ENCODE measurements at places on chromosomes 5 and 9. TPM values are rescaled to one million over a fixed set of nuclear protein-coding genes. Genes with fewer than 3 reads are reported as not detected.

DNA sequence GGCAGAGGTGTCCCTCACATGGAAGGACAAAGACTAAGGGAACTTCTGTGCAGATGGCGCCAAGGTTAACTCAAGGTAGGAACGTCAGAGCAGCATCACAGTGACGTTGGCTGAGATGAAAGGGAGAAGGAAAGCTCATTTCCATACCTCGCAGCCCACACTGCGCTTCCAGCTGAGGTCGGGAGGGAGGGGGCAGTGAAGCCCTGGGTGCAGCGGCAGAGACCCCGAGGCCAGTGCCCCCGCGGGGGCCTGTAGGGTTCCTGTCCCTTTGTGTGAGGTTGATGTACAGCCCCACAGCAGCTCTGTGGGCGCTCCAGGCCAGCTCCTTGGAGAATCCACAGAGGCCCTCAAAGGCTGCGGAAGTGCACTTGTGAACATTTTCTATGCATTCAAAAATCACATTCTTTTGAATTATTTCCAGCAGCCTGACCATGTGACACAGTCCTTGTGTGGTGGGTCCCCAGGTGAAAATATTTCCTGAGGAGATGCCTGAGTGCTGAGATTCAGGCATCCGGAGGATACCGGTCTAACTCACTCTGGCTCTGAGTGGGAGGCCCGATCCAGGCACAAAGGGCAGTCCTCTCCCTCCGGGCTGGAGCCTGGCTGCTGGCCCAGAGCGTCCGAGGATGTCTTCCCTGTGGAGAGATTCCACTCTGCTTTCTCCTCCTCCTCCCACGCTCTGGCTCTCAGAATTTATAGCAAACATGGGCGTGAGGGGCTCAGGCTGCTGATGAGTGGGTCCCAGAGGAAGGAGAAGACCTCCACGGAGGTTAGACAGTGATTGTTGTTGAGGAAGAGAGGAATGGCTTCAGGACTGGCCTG, 150.7 kb downstream of the ICE1 start:
- peak; percentile 49 for DNase-seq

DNA sequence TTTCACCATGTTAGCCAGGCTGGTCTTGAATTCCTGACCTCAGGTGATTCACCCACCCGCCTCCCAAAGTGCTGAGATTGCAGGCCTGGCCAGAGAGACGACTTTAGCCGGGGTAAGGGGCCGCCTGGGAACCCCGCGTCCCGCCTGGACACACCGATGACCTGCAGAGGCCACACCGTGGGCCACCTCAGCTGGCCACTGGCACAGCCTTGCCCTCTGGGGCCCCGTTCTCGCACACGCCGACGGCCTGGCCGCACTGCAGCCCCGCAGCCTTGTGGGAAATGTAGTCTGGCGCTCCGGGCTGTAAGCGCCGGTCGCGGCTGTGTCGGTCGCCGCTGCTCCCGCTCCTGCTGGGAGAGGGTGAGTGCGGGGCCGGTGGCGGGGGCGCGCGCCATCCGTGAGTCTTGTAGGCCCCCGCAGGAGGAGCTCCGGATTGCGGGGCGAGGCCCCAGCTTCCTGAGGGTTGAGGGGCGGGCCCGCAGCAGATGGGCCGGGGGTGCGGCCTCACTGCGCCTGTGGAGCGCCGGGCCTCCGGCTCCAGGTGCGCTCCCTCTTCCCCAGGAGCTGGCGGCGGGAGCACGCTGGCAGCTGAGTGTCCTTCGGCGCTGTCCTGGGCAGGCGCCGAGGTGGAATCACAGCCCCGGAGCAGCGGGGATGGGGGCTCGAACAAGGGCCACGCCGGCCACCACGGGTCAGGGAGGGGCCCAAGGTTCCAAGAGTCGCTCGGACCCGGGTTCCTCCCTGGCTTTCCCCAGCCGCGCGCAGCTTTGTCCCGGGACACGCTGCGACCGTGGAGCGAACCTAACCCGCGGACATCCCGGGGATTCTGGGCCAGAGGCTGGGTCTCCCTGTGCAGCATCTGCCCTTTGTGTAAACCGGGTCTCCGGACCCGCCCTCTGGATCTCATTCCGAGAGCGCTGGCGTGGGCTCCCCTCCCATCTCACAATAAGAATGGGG, at the start of gene ZFP2:
ZFP2 (plus strand) TSS at position 299 of the 957 bp plus-strand sequence. CDS start 35,401 bp downstream, outside the sequence.
- DNase-seq, result peak; percentile 83

GRCh38 chr5:20692913-20693312, 704.9 kb upstream of the CDH18 start:
- DNase-seq, result no peak

DNA sequence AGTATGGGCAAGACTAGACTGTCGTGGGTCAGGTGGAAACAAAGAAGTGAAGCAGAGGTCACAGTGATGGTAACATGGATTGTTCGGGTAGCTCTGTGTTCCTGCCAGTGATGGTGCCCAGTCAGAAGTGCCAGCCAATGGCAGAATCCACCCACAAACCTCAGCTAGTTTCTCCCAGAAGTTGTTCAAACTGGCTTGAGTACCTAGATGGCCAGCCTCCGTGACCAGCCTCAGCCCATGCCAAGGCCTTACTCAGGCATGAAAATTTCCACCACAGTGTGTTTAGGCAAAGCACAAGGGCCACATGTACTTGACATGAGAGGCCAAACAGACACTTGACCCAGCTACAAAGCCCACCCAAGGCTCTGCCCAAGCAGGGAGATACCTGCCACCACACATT, 19.4 kb upstream of the BTNL9 start:
- no peak for DNase-seq

GRCh38 chr5:179616002-179616594, 7.4 kb downstream of the HNRNPH1 start:
- no peak for DNase-seq

DNA sequence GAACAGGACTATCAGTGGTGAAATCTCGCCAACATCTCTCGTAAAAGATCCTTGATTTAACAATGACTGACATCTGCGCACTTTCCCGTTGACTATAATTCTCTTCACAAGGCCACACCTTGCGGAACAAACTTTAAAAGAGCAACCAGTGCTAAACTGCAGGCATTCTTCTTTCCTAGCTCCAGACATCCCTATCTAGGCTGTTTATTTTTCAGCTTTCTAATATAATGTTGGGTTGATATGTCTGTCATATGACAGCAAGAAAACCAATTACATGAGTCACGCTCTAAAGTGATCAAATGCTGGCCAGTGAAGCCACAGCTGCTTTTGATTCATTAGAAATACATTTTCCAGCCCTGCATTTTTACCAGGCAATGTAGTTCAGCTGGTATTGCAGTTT, 162.5 kb downstream of the ELAVL2 start:
- no peak for DNase-seq

GRCh38 chr5:86320266-86320665, 297.5 kb upstream of the COX7C start:
- DNase-seq, result no peak

- DNase-seq, result no peak
Measured at GRCh38 chr9:9615086-9615485, 997.7 kb downstream of the PTPRD start.

DNA sequence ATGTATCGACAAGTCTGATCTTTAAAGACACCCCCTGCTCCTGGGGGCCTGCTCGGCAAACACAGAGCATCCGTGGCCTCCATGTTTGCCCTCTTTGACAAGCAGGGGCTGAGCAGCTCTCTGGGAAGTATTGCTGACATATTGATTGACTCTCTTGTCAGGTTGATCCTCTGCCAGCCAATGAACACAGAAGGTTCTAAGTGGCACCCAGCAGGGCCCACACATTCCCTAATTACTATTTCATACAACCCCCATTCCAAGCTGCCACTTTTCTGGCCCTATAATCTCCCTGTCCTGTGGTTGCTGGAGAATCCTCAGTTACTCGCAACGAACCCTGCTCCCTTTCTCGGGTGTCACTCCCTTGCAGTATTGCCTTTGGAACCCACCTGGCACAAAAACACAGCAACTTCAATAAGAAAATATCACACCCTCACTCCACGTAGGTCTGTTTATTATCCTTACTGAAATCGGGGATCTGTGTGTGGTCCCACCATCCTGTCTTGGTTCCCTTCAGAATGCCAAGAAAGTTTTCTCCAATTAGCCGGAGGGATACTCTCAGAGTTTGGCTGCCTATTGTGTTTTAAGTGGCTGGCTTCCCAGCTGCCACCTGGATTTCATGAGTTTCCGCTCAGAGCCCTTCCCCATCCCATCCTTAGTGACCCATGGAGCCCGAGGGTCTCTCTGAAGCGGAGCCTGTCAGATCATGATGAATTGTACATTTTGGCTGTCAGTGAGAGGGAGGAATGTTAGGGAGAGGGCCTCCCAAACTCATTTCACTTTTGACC, 249.0 kb upstream of the WWC1 start:
- no peak for DNase-seq

DNA sequence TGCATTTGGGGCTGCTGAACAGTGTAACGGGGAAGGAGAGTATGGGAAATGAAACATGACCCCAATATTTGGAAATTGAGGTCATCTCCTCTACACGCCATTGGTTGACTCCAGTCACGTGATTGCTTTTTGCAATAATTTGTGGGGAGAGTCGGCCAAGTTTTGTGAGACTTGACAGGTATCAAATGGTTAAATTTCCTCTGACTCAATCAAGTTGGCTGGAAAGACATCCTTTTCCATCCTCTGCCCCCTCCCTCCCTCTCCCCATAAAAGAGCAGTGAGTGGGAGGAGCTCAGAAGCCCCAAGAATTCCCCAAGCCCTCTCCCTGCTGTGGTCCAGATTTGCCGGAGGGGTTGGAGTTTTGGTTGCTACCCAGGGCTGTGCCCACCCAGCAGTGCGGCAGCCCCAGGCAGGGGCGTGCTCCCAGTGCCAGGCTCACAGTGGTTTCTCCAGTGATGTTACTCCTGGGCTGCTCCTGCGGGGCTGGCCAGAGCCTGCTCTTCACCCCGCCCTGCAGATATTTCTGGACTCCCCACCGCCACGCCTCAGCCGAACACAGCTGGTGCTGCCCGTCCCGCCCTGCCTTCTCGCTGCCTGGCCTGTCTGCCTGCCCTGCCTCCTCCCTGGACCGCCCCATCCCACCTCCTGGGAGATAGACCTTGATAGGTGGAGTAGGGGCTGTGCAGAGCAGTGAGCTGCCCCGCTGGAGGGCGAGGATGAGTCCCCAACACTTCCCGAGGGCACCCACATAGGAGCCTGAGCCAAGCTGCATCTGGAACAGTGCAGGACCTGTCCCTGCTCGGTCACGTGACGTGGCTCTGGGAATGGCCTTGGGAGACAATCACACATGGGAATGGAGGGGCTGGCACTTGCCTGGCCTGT, 3.4 kb downstream of the COL5A1 start:
- peak; percentile 84 for DNase-seq

DNA sequence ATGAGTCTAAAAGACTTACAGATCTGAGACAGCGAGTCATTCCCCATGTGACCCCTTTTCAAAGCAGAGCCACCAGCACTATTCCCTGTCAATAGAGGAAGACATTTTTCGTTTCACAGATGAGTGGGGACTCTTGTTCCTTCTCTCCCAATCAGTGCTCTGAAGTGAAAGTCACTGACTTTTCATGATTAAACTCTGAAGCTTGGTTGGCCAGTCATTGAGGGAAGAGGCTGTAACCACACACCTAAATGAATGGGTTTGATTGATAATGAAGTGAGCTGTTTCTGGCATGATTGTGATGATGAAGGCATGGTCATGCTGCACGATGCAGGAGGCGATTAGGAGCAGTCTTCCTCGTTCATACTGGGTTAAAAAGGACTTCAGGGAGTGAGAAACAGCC, 171.9 kb downstream of the ZNF462 start:
- no peak for DNase-seq

DNA sequence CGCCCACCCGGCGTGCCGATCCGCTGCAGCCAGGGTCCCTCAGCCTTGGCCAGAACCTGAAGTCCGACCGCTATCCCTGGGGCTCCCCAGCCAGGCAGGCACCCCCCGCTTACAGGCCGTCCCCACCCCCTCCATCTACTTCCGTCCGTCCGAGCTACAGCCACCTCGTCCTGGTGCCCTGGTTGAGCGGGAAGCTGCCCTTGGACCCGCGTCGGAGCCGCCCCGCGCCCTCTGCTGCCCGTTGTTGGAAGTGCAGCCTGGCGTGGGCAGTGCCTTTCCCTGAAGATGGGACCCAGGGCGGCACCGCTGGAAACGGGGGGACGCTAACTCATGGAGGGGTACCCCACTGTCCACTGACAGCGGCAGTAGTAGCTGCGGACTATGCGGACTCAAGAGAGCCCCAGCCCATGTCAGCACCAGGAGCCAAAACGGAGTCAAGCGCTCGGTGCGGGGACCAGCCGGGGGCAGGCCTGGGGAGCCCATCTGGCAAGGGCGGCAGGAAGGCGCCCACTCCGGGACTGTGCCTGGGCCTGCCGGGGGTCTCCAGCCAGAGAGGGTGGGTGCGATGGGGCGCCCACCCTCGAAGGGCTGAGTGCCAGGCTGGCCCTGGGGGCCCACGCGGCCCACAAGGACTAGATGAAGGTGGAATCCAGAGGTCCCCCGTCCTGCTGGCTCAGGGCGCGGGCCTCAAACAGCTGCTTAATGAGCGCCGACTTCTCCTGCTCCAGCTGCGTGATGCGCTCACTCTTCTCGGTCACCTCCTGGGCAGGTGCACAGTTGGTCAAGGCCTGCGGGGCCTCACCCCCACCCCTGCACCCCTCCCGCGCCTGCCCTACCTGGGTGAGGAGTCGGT, 6.1 kb downstream of the SAPCD2 start:
- peak; percentile 88 for DNase-seq

DNA sequence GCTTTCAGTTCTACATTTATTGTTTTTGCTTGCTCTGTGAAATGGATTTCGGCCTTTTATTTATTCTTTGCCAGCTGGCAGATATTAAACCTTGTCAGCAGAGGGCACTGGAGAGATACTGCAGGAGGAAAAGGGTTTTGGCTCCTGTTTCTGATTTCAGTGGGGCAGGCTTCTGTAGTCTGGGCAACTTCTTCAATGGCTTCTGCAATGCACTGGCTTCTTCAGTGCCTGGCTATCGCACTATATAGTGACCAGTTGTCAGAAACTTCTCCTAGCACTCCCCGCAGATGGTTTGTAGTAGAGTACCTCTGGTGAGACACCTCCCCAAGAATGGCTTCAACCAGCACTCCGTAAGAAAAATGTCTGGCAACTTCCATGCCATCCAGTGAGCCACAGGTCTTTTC, 3.2 kb upstream of the NFX1 start:
- DNase-seq, result no peak

Gene UGT3A2
- not detected for total RNA-seq

Gene UBTD2
- total RNA-seq, result 8.7 TPM

Gene PCDHB15
- 2.6 TPM for total RNA-seq

Gene NR2F1
- total RNA-seq, result 1.9 TPM

Gene NEUROG1
- total RNA-seq, result not detected

Gene PNPLA7
- total RNA-seq, result 10.7 TPM

Gene WNK2
- total RNA-seq, result 250 TPM

Gene CDX1
- total RNA-seq, result not detected

Gene GDNF
- total RNA-seq, result 0.20 TPM

Gene LIX1
- not detected for total RNA-seq

Gene DDX31
- total RNA-seq, result 5.8 TPM

Gene PCDHA9
- not detected for total RNA-seq

Data from left ventricle myocardium superior (tissue), 1 donor.